NCI-H1105 (cell line): ENCODE measurements at places on chromosomes 12 and 14.

GRCh38 chr12:47039079-47039478 is 40.3 kb upstream of the PCED1B start:
- no peak for DNase-seq

- no peak for DNase-seq
Measured at GRCh38 chr12:45745861-45746277, 16.4 kb downstream of the ARID2 start.

DNA sequence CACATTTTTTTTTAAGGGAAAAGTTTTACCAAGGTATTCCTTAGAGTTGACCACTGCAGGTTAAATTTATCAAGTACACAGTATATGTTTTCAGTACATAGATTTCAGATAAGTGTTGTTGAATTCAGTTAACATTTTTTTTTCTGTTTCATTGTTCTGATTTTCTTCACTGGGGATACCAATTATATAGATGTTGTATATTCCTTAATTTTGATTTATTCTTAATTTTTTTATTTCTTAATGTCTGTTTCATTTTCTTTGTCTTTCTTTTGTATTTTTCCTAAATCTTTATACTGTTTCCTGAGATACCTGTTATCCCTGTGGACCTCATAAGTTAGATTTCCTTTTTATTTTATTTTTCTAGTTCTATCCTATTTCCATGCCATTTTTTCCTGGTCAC is 234.8 kb downstream of the TTC6 start:
- no peak for DNase-seq

GRCh38 chr12:91364471-91365184 is 182.0 kb upstream of the DCN start:
- no peak for DNase-seq

DNA sequence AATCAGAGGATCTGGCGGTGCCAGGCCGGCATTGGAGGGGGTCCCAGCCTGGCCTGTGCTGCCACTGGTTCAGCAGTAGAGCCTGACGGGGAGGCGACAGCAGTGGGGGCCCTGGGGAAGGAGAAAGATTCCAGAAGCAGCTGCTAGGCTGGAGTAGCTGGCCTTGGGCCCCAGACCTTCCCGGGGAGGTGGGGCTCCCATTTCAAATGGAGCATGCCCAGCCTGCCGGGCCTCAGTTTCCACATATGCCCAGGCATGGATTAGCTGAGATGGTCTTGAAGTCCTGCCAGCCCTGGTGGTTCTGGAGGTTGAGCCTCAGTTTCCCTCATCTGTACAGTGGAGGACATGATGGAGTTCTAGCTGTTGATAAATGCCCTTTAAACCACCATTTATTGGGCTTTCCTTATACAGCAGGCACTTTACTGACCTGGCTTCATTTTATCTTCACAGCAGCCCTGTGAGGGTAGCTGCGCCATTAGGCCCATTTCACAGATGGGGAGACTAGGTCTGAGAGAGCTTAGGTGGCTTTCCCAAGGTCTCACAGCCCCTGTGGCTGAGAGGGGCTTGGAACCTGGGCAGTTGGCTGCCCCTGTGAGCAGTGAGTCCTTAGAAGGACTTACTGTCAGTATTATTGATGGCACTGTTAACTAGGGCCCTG is 21.8 kb downstream of the SH2B3 start:
- no peak for DNase-seq

DNA sequence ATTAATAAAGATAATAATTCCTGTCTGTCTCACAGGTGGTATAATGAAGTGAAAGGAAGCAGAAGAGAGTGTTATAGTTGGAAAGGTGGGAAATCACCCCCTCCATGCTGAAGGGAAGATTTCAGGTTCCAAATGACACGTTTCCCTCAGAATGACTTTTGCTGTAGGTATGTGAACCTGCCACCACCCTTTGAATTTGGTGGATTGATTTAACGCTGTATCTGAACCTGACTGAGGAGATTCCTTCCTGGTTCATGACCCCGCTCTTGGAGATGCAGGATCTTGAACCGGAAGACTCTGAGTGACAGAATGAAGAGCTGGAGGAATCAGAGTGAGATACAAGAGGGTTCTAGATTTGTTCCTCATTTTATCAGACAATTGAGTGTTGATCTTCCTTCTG is 20.3 kb upstream of the EMP1 start:
- no peak for DNase-seq

DNA sequence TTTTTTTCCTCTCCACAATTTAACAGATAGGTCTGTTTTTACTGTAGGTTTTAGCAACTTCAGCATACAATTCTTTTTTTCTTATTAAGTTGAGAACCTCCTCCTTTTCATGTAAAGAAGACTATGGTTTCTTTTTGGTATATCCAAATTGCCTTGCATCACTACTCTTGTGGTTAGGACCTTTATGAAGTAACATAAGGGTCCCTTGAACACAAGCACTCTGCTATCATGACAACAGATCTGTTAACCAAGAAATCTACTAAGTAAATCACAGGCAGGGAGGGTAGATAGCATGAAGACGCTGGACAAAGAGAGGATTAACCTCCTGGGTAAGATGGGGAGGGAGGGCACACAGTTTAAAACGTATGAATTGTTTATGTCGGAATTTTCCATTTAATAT is 380.6 kb downstream of the CCDC91 start:
- DNase-seq, result no peak

DNA sequence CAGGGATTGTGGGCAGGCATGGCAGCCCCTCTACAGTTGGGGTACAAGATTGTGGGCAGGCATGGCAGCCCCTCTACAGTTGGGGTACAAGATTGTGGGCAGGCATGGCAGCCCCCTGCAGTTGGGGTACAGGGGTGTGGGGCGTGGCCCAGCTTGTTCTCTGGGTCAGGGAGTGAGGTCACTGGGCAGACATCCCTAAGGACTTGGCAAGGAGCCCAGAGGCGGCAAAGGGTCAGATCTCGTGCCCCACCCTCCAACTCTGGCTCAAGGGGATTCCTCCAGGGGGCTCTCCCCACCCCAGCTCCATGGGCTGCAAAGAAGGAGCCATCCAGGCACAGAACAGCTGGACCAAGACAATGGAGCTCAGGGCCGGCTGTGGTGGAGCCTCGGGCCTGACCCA is 25.8 kb upstream of the NUDT14 start:
- DNase-seq, result no peak

DNA sequence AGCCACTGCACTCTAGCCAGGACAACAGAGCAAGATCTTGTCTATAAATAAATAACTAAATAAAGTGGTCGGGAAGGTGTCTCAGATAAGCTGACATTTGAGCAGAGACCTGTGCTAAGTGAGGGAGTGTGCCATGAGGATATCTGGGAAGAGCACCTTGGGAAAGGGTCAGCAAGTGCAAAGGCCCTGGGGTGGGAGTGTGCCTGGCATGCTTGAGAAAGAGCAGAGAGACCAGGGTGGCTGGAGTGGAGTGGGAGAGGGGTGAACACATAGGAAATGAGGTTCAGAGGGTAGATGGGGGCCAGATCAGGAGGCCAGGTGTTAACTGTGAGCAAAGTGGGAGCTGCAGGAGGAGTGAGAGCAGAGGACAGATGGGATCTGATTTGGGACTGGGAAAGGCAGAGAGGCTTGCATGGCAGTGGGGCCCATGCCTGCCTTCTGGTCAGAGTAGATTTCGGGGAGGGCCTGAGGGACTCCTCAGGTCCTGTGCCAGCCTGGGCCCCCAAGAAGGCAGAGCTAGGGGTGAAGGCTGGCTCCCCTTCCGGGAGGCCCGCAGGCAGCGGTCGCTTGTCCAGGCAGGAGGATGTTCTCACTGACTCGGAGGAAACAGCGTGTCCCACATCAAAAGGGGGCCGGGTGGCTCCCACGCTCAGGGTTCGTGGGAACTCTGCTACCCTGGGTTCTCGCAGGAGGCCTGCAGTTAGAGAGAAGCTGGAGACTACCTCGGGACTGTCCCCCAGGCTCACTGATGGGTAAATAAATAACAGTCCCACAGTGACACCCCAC is 32.6 kb downstream of the DTX1 start:
- DNase-seq, result no peak

DNA sequence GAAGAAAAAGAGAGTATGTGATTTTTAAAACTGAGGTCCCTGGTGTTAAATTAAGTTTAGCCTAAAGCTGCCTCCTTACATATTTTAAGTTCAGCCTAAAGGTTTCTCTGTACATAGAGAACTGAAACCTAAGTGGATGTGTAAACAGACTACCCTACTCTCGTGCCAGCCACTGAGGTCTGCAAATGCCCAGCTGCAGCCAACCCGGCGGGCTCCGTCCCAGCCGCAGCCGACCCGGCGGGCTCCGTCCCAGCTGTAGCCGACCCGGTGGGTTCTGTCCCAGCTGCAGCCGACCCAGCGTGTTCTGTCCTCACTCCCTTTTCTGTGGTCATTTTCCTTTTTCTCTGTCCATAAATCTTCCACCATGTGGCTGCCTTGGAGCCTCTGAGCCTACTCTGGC is 97.2 kb upstream of the SFSWAP start:
- DNase-seq, result no peak

GRCh38 chr12:67646775-67647174 is 1.8 kb upstream of the DYRK2 start:
- DNase-seq, result no peak

GRCh38 chr14:86050757-86051156 is 520.8 kb downstream of the FLRT2 start:
- no peak for DNase-seq

DNA sequence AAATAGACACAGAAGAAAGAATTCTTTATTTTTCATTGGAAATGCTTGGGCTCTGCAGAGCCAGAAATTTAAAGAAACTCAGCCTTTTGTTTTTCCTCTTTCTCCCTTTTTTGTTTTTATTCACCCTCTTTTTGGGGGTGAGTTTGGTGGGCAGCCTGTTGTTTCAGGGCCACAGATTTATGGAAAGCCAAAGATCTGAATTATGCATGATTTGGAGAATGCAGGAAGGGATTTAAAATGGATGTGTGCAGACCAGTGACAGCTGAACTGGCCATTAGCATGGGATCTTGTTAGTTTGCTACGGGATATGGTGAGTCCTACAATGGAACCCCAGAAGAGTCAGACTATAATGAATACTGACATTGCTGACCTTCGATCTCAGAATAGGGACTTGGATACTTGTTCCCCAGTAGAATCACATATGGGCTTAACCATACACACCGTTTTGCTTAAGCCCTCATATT is 7.7 kb upstream of the ATXN2 start:
- DNase-seq, result no peak

- DNase-seq, result no peak
Measured at GRCh38 chr12:98741196-98741555, 96.1 kb downstream of the APAF1 start.

GRCh38 chr12:627285-627684 is 36.0 kb downstream of the NINJ2 start:
- DNase-seq, result no peak

- DNase-seq, result no peak
Measured at GRCh38 chr14:101008631-101009336, 105.3 kb upstream of the RTL1 start.

- no peak for DNase-seq
Measured at GRCh38 chr12:66189889-66190288, 875 bp downstream of the IRAK3 start.
